ENCODE measurements at places on chromosomes 7 and 10.

- no peak for DNase-seq
These were observed 53.8 kb downstream of the PROSER2 start for GRCh38 chr10:11876805-11877590.

DNA sequence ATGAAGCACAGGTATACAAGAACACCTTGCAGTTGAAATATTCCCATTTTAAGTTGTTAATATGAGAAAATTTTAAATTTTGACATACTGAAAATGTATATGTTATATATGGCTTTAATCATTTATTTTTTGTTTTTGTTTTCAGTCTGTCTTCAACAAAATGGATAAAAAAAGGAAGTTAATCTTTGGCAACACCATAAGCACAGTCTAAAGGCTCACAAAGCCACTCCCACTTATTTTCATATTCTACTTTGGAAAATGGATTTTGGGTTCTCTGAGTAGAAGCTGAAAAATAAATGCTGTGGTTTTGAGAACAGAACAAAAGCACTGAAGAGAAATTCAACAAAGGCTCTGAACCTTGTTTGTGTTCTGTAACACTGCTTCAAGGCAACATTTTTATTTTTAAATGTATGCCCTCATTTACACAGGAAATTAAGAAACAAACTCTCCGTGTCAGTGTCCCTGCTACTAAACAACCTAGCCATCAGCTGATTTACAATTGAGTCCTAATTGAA, 81.3 kb upstream of the LRRN3 start:
- DNase-seq = no peak

DNA sequence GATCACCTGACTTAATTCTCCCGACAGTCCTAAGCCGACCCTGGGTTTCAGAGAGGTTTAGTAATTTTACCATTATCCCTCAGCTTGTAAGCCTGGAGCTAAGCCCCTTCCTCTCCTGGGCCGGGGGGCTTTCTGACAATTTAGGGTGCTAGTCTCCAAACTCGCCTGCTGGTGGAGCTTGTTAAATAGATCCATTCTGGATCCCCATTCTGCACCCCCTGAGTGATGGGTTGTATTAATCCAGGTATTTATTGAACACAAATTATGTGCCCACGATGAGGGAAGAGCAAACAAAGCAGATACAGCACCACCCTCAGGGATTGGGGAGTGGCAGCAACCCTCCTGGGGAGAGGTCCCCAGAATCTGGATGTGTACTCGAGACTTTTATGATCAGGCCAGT, 1.3 kb upstream of the SLC29A3 start:
- no peak for DNase-seq

- no peak for DNase-seq
These were observed 50.4 kb downstream of the CALML3 start for GRCh38 chr10:5575144-5575481.

- DNase-seq = no peak
These were observed 135.9 kb downstream of the MAD1L1 start for GRCh38 chr7:2096692-2097387.

- no peak for DNase-seq
These were observed 210.4 kb downstream of the PAXIP1 start for GRCh38 chr7:154792436-154793055.

DNA sequence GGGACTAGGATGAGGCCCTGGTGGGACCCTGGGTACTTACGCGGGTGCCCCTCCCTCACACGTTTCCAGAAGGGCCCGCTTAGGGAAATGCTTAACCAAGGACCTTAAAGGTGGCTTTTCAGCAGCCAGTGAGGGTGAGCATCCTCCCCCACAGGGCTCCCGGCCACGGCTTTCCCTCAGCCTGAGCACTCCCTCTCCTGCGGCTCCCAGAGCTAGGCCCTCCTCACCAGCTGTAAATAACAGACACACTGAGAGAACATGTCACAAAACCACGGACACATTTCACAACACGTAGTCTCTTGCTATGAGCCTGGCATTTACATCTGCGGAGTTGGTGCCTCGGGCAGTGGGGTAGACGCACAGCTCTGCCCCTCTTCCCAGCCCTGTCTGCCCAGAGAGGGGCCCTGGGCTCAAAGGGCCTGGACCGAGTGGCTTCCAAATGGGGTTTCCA, 25.2 kb downstream of the GRID1 start:
- DNase-seq = no peak

GRCh38 chr10:50367732-50368131, 116.4 kb upstream of the ASAH2 start:
- no peak for DNase-seq

DNA sequence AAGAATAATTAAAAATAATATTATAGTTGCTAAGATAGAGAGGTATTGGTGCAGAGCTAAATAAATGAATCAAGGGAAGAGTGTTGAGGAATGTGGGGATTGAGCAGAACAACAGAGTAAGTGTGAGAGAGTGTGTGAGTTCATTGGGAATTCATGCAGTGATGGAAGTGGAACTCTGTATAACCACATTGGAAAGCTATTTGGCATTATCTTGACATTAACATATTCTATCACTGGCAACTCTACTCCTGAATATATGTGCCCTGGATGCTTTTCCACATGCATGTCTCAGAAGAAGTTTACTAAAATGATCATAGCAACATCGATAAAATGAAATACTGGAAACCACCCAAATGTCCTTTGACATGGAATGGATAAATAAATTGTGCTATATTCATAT, 164.1 kb downstream of the SEMA3E start:
- no peak for DNase-seq

DNA sequence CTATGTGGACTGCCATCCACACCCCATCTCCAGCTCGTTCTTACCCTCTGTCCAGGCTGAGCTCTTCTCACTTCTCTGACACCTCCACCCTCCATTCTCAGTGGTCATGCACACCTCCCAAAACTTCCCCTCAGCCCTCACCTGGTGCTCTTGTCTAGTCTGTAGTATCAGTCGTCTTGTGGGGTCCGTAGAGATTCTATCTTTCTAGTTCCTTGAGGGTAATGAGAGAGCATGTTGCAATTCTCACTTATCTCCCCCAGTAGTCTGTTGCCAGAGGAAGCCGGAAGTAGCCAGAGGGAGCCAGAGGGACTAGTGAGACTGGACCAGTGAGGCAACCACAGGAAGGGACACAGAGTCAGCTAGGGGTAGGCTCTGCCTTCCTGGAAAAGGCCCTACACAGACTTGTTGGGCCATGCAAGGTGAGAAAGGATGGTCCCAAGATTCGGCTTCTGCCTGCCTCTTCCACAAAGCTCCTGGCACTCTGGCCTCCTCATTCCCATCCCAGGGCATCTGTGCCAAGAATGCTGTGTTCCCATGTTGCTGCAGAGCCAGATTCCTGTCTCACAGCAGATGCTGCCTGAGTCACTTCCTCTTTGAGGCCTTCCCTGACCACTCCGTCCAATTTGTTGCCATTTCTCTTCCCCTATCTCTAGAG, 50.6 kb upstream of the DUSP5 start:
- no peak for DNase-seq

GRCh38 chr10:63072951-63073350, 60.2 kb upstream of the NRBF2 start:
- no peak for DNase-seq

DNA sequence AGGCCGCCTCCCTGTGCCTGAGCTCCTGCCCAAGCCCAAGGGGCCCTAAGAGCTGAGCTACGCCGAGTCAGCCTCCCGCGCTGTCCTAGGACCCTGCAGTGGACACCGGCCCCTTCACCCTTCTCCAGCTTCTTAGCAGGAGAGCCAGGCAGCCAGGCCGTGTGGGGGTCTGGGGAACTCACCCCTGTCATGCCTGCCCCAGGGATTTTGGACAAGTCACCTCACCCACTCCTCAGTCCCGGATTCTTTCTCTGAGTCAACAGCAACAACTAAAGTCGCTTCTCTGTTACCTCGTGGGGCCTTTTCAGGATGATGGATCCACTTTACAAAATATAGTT, 79.3 kb downstream of the MKI67 start:
- DNase-seq = no peak

DNA sequence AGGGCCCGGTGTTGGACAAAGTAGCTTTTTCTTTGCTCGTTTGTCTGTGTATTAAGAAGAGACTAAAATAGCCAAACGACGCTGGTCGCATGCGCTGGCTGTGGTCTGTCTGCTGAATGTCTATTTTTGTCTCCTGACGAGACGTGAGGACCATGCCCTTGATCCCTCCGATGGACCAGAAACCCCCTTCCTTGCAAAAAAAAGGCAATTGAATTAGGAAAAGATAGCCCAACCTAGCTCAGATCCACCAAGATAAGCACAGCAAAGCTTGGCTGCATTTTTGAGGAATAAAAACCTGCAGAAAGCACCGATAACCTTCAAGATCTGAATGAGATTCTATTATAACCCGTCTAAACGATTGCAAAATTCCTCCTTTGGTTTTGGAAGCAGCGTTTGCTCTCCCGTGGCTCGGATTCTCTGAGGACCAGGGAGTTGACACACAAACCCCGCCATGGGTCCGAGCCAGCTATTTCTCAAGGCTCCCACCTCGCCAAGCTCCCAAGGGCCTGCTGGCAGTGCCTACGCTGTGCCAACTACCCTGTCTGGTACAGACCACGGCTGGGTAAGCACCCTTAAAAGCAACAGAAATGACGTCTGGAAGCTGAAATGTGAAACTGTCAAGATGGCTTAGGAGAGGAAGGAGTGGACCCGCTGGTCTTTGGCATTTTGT, 17.7 kb upstream of the TTYH3 start:
- no peak for DNase-seq

- no peak for DNase-seq
These were observed 661.7 kb upstream of the AUTS2 start for GRCh38 chr7:68936471-68937035.

DNA sequence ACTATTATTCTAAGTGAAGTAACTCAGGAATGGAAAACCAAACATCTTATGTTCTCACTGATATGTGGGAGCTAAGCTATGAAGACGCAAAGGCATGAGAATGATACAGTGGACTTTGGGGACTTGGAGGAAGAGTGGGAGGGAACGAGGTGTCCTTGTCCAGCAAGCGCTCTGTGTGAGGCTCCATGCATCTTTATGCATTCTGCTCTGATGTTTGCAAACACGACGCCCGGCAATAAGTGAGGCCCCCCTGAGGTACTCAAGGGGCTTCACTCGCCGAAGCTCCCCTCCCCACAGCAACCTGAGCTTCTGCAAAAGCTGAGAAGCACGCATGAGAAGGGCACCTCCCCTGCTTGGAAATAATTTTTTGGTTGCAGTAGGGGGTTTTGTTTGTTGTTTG, 103.3 kb downstream of the LHPP start:
- DNase-seq = no peak

DNA sequence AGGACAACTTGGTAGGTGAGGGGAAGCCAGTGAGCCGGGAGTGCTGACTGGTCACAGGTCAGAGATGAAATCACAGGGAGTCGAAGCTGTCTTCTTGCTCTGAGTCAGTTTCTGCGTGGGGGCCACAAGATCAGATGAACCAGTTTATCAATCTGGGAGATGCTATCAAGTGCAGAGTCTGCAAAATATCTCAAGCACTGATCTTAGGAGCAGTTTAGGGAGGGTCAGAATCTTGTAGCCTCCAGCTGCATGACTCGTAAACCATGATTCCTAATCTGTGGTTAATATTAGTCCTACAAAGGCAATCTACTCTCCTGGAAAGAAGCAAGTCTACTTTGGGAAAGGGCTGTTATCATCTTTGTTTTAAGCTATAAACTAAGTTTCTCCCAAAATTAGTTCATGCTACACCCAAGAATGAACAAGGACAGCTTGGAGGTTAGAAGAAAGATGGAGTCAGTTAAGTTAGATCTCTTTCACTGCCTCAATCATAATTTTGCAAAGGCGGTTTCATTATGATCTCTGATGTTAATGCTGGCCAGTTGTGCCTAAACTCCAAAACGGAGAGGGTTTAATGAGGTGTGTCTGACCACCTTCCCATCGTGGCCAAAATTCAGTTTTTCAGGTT, 8.4 kb upstream of the LMOD2 start:
- DNase-seq = no peak

DNA sequence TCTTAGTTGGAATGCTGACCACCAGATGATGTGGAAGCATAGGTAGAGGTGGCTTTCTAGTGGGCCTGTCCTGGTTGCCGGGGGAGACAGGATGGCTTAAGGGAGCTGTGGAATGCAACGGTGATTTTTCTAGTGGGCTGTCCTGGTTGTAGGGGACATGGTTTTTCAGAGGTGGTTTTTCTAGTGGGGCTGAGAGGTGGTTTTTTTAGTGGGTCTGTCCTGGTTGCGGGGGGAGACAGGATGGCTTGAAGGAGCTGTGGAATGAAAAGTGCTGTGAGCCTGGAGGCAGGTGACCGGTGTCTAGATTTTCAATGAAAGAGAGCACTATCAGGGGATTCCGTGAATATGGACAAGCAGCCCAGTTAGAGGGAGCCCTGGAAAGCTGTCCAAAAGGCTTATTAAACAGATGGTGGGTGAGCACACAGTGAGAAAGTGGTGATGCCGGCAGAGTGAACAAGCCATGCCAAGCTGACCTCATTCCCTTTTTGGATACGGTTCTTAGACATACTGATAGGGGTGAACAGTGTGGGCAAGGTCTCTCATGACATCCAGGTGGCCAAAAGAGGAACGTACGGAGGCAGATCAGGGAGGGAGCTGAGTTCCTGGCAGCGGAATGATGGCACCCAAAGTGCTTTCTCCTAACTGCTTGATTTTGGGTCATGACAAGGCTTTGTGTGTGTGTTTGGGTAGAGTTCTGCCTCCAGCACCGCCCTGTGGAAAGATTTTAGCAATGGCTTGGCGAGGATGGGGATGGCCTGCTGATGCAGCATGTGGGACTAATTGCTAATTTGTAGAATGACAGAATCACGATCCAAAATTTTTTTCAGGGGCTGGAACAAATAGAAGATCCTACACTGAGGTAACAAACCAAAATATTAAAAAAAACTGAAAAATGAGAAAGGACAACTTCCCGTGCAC, 126.6 kb downstream of the TMEM178B start:
- DNase-seq = no peak

- DNase-seq = no peak
These were observed 8.3 kb downstream of the FGF8 start for GRCh38 chr10:101767600-101767945.

- DNase-seq = no peak
These were observed 1.9 kb downstream of the GALNT17 start for GRCh38 chr7:71133856-71134255.

DNA sequence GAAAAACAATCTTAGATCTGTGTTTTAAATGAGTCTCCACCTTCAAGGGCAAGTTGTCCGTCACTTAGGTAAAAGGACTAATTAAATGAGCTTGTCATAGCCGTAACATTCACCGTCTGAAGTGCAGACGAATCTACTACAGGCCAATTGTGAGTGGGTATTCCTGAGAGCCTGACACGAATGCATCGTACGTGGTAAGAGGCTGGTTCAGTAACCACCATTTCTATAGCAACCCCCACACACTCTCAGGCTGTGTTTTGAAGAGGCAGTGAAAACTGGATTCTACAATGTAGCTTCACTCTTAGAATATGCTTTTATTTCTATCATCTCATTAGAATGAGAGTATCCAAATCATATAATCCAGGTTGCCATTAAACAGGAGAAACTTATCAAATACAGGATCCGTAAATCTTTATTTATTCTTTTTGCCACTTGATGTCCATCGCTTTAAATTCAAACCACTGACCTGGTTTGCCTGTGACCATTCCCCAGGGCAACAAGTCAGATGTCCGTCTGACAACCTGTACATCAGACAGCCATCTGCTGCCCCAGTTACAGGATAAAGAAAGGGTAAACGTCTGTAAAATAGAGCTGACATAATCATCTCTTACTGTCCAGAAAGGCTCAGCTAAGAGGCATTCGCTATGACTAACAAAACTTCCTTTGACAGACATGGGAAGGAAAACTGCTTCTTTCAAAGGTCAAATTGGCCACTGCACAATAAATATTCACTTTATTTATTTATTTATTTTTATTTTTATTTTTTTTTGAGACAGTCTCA, 70.3 kb upstream of the NMT2 start:
- no peak for DNase-seq

All from stimulated activated CD8-positive, alpha-beta memory T cell treated with anti-CD3 and anti-CD28 coated beads, Interleukin-4, amount 100 ng/mL, for 4 hours (primary cell).